ENCODE measurements at places on chromosomes 5 and 9. TPM values are rescaled to one million over a fixed set of nuclear protein-coding genes. Genes with fewer than 3 reads are reported as not detected.

DIRAS2 gene
- polyA plus RNA-seq: 0.81 TPM

SEMA6A gene
- polyA plus RNA-seq: 13.5 TPM

PCDHGB4 gene
- not detected for polyA plus RNA-seq

IGFBPL1 gene
- polyA plus RNA-seq: not detected

DAB2 gene
- 1.1 TPM for polyA plus RNA-seq

DMRTA1 gene
- 0.12 TPM for polyA plus RNA-seq

OMD gene
- polyA plus RNA-seq: not detected

SVEP1 gene
- under 0.01 TPM for polyA plus RNA-seq

GRXCR2 gene
- not detected for polyA plus RNA-seq

NUTM2F gene
- polyA plus RNA-seq: not detected

SELENOP gene
- polyA plus RNA-seq: 4,199 TPM

LMX1B gene
- polyA plus RNA-seq: not detected

SPATA31A3 gene
- not detected for polyA plus RNA-seq

GABRA6 gene
- not detected for polyA plus RNA-seq

ACTBL2 gene
- not detected for polyA plus RNA-seq

PCA3 gene
- polyA plus RNA-seq: 0.28 TPM

ADAMTS6 gene
- polyA plus RNA-seq: not detected
